ENCODE measurements at places on chromosomes 5 and 9.

GRCh38 chr9:84397822-84398221 is 57.3 kb upstream of the SLC28A3 start:
- DNase-seq, result no peak

- no peak for DNase-seq
Observed at GRCh38 chr5:90379652-90380051, 29.9 kb downstream of the CETN3 start.

GRCh38 chr9:86486891-86487837 is 133.0 kb upstream of the TUT7 start:
- peak; percentile 9 for DNase-seq

- DNase-seq, result no peak
Observed at GRCh38 chr9:18980189-18980588, 52.8 kb downstream of the SAXO1 start.

DNA sequence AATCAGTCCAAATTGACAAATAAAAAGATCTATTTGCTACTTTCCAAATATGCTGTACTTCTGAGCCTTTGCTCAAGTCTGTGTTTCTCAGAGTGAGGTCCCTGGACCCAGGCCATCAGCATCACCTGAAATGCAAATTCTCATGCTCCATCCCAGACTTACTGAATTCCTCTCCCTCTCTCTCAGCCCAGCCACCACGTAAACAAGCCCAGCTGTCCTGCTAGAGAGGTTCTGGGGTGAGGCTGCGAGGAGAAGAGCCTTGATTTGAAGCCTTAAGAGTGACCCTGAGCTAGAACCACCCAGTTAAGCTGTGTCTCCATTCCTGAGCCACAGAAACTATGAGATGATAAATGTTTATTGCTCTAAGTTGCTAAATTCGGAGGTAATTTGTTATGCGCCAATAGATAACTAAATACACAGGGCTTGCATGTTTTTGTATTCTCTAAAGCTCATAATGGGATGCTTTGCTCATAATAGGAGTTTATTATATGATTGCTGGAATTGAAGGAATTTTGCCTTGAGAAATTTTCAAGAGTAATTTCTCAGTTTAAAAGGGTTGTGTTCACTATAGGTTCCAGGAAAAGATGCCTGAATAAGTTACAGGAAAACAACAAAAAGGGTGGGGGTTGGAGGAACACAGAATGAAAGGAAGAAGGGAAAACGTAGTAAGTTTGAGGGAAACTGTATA is 98.9 kb upstream of the SPATA31D4 start:
- no peak for DNase-seq

GRCh38 chr5:84149094-84149493 is 235.6 kb downstream of the EDIL3 start:
- no peak for DNase-seq

DNA sequence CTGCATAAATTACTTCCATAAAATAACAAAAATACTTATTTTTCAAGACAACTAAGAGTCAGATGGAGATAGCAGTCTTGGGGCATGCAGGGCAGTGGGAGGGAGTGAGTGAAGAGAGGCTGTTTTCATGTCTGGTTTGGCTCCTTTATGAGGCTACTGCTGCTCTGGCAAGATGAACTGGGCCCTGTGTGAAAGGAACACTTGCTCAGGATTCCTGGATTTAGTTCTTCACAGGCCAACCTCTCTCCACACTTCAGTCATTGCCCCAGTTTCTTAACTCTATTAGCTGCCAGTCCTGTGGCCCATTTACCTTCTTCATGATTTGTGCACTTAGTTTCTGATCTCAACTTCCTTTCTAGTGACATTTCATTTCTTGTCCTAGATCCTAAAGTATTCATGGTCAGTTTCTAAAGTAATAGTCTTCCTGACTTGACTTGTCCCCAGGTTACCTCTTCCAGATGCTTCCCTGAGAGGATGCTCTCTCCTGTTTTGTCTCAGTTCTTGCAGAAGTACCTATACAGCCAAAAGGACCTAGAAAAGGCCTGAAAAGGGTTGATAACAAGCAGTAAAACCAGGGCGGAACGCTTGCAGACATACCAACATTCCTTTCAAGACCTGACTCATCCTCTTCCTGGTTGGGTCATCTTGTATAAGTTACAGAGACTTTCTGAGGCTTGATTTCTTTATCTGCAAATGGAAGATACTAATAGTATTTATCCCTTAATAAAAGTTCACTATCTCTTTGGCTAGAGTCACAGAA is 77.0 kb upstream of the ZFAND5 start:
- no peak for DNase-seq

- DNase-seq, result no peak
Observed at GRCh38 chr5:82365744-82366228, 87.6 kb upstream of the RPS23 start.

- DNase-seq, result no peak
Observed at GRCh38 chr5:14040542-14040941, 96.1 kb upstream of the DNAH5 start.

- DNase-seq, result no peak
Observed at GRCh38 chr5:9894571-9895301, 264.6 kb upstream of the TAS2R1 start.

DNA sequence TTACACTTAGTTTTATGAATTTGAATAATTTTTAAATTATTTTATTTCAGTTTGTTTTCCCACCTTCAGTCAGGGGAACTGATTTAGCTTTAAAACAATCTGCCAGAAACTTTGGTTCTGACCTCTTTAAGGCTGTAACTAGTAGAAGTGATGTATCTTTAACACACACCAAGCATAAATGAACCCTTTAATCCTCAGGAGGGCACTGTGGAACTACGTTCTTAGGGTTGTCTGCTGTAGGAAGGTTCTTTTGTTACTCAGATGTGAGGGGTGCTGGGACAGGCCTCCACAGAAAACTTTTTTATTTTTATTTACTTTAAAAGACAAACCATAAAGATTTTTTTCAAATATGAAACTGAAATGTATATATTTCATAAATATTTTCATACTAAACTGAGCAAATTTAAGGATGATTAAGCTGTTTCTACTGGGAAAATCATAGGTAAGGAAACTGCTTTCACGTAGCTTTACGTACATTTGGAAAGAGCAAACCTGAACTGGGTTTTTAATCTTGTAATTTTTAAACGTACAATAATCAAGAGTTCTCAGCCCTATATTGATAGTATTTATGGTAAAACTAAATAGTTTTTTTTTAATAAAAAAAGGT is 5.3 kb downstream of the KLF4 start:
- DNase-seq, result peak; percentile 58

- no peak for DNase-seq
Observed at GRCh38 chr5:169772256-169772655, 135.2 kb downstream of the DOCK2 start.

- DNase-seq, result no peak
Observed at GRCh38 chr9:75826314-75826713, 64.2 kb upstream of the PCSK5 start.

DNA sequence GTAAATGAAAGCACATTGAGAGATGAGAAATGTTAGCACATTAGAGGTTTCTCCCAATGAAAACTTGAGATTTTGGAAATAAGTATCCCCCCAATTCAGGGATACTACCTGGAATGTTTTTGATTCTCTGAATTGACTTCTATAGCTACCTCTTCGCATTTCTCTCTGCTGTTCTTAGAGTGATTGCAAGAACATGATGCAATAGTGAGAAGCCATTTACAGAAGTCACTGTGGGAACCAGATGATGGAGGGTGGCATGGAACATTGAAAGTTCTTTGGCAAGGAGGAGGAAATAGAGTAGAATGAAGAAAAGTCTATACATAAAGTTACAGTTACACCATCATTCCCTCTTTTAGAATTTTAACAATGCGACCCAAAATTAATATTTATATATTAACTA is 9.2 kb downstream of the NPR3 start:
- no peak for DNase-seq

GRCh38 chr5:79686799-79687198 is 2.8 kb upstream of the CMYA5 start:
- DNase-seq, result no peak

GRCh38 chr5:135037519-135038204 is 3.6 kb upstream of the PITX1 start:
- DNase-seq, result no peak

DNA sequence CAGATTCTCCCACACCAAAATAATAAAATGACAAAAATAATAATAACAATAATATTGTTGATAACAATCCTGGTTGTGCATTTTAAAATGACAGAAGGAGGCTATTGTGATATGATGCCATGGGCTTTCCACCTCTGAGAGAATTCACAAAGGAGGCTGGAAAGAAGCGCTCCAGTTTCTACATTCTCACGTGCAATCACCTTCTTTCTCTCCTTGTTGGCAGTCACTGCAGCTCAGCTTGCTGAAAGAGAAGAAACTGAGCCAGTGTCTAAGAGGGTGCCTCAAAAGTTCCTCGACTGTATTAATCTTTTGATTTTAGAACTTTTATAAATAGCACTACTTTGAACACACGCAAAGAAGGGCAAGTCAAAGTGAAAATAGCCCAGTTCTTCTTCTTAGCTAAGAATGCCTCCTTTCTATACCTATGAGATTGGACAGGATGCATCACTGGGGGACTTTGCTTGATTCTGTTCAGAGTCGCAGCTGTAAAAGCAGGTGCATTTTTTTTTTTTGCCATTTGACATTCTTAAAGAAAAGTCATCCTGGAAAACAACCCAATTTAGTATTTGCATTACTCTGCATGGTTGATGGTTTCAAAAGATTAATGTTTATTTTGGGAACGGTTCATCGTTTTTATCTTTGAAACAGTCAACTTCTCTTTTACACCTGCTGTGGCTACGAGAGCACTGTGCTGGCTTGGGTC is 12.4 kb upstream of the SUB1 start:
- DNase-seq, result no peak

DNA sequence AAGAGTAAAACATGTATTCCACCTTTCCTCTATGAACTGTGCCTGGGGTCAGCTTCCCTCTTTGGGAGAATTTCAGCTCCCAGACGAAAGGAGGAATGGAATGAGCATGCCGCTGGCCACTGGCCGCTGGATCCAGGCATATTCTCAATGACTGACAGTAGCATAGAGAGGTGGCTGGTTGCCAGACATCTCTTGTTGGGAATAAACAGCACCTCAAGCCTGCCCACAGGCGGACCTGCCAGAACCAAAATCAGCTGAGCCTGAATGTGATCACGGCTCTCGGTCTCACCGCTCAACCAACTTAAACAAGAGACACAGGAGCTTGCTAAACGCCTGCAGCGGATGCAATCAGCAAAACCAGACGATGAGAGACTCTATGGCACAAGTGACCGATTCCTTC is 20.6 kb downstream of the TBC1D9B start:
- DNase-seq, result no peak

DNA sequence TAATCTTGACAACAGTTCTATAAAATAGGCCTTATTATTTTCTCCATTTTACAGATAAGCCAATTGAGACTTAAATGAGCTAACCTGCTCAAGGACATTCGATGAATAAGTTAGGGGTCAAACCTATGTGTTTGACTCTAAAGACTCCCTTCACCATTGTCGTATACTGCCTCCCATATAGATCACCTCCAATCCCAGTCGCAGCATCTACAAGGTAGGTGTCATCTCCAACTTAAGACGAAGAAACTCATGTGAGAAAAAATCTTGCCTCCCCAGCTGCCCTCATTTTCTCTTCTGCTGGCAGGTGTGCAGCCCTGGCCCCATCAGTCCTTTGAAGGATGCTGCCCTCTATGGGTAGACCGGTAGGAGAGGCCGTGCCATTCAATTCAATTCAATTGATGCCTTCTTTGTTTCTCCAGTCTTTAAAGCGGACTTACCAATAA is 75.2 kb upstream of the SMARCA2 start:
- peak; percentile 42 for DNase-seq

GRCh38 chr9:128696923-128697707 is 5.2 kb upstream of the PKN3 start:
- DNase-seq, result no peak

DNA sequence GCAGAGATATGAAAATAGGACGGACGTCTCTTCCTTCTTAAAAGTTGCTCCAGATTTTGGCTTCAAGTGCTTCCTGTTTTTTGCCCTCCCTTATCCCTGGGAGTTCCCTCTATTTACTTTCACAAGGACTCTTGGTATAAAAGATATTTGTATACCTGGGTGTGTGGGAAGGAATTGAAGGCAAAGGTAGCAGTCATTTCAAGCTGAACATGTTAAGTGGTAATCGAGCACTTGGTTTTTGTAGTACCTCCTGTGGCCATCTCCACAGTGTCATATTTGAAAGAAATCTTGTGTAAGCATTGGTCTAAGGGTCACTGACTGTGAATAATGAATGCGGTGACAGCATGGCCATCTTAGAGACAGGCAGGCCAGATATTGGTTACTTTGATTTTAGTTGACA is 593.6 kb downstream of the MTRR start:
- DNase-seq, result peak; percentile 5

DNA sequence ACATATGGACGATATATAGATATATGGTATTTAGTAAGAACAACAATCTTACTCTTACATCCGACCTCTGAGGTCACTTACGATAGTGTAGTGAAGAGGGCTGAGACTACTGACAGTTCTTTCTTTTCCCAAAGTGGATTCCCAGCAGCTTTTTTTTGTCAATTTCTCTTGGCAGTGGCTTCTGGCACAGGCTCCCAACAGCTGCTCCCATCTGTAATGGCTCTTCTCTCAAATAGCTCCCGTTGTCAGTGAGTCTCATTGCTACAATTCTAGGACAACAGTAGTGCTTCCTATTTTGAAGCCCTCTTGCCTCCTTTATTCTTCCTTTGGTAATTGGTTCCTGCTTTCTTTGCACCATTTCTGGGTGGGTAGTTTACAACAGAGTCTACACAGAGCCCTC is 68.4 kb downstream of the SLC25A46 start:
- no peak for DNase-seq

DNA sequence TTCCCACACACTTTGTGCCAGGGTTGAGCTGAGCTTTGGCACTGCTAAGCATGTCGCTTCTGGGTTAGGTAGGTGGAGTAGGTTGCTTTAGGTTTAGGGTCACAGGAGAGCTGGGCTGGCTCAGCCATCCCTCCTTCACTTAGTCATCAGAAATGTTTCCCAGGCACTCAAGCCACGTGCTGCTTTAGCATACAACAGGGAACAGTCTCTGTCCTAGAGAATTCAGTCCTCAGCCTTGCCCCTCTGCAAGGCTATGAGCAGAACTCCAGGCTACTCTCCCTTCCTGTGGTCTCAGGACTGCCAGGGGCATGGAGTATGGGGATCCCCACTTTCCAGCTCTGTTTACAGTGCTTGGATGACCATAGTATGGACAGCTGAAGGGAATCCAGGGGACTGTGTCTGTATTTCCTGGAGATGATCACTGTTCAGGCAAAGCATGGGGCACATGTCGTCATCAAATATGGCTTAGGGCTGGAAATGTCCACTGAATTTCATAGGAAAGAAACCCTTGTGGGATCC is 7.5 kb upstream of the ANKRD33B start:
- DNase-seq, result no peak

Data from NCI-H2029 treated with DMSO at 0.1 percent for 48 hours (cell line).